Activated CD4-positive, alpha-beta T cell treated with anti-CD3 and anti-CD28 coated beads for 36 hours (primary cell): ENCODE measurements at places on chromosomes 3 and 15. TPM values are rescaled to one million over a fixed set of nuclear protein-coding genes. Genes with fewer than 3 reads are reported as not detected.

GRCh38 chr3:169661361-169662131 lies 2.0 kb downstream of the MECOM start:
- no peaks in the 10 kb centered on the region for H3K36me3 ChIP-seq
- peaks cover 76% of the 10 kb centered on the region for H3K27me3 ChIP-seq
- H3K4me3 ChIP-seq: peak overlapping the region; percentile 65
- peak overlapping the region; percentile 21 for H3K27ac ChIP-seq

DNA sequence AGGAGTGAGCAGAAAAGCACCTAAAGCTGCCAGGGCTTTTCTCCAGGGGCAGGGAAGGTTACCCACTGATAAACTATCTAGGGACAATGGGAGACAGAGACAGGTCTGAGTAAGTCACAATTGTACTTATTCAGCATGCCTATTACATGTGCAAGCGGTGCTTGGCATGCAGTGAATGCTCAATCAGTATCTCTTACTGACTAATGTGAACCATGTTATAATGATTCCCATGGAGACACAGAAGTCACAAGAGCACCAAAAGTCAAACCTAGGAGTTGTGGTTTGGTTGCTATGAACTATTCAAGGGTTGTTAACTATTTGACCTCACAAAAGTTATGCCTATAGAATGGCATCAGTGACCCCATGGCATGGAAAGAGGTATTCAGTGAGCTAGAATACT lies 50.0 kb upstream of the RASGRP1 start:
- no peak for DNase-seq
- no peaks in the 10 kb centered on the region for H3K27me3 ChIP-seq
- peak overlapping the region; percentile 44 for H3K27ac ChIP-seq
- peaks cover 47% of the 10 kb centered on the region for H3K4me1 ChIP-seq

GRCh38 chr3:125651244-125651643 lies 55.9 kb upstream of the OSBPL11 start:
- DNase-seq: no peak
- H3K4me1 ChIP-seq: no peaks in the 10 kb centered on the region
- no peaks in the 10 kb centered on the region for H3K36me3 ChIP-seq
- no peak overlapping the region for H3K4me3 ChIP-seq

DNA sequence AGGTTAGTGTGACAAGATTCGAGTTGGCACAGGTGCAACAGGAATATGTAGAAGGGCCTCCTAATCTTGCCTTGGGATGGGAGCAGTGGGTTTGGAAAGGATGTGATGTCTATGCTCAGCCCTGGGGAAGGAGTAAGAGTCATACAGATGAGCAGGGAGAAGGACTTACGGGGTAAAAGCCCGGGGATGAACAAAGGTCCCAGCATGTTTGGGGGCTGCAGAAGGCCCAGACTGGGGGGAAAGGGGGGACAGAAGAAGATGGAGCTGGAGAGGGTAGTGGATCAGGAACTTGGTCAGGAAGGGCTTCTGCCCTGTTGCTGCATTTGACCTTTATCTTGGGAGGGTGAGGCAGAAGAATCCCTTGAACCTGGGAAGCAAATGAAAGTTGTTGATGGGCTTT lies 240.1 kb upstream of the ST8SIA2 start:
- no peak for DNase-seq
- H3K27me3 ChIP-seq: no peaks in the 10 kb centered on the region
- no peak overlapping the region for H3K4me3 ChIP-seq

GRCh38 chr3:15319575-15319974 lies 12.8 kb downstream of the SH3BP5 start:
- H3K4me1 ChIP-seq: peaks cover 74% of the 10 kb centered on the region
- no peak for DNase-seq
- H3K27ac ChIP-seq: peak overlapping the region; percentile 44
- H3K27me3 ChIP-seq: no peaks in the 10 kb centered on the region

GRCh38 chr15:80420658-80421057 lies 16.5 kb downstream of the ARNT2 start:
- no peak overlapping the region for H3K27ac ChIP-seq
- no peak overlapping the region for H3K4me3 ChIP-seq
- no peak for DNase-seq
- H3K36me3 ChIP-seq: no peaks in the 10 kb centered on the region

DNA sequence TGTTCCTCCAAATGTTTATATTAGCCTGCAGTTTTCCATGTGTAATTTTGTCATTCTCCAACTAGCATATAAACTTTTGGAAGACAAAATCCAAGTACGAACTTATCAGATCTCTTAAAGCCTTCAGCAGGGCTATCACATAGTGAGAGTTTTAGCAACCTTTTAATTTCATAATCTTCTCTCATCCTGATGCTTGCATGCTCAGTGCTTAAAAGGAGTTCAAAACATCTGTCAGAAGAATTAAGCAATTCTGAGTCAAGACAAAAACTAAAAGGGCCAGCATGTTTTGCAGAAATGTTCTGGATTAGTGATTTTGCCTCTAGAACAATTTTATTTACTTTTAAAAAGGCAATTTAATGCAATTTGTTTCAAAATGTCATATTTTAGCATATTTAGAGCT lies 73.4 kb upstream of the SLC2A2 start:
- no peak overlapping the region for H3K4me3 ChIP-seq
- H3K27me3 ChIP-seq: no peaks in the 10 kb centered on the region
- H3K36me3 ChIP-seq: peaks cover 23% of the 10 kb centered on the region
- H3K27ac ChIP-seq: no peak overlapping the region
- H3K4me1 ChIP-seq: no peaks in the 10 kb centered on the region

- peaks cover 32% of the 10 kb centered on the region for H3K27me3 ChIP-seq
- no peaks in the 10 kb centered on the region for H3K4me1 ChIP-seq
- DNase-seq: no peak
- no peak overlapping the region for H3K4me3 ChIP-seq
Measured at GRCh38 chr15:80231371-80231770, 20.6 kb downstream of the CTXND1 start.

DNA sequence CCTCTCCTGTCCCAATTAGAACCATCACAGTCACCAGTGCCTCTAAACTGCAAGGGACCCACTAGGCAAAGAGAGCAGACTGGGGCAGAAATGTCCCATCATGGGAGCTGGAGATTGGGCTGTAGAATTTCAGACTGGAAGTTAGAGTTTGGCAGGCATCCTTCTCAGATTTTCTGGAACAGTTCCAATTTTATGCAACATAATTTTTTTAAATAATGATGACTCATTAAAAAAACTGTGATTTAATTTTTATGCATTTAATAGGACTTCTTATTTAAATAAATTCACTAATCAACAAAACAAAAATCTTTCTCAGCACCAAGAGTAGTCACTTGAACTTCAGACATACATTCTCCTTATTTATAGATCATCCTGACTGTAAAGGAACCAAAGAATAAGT lies 84.6 kb upstream of the SLC7A14 start:
- no peak overlapping the region for H3K4me3 ChIP-seq
- no peak overlapping the region for H3K27ac ChIP-seq
- DNase-seq: no peak
- no peaks in the 10 kb centered on the region for H3K36me3 ChIP-seq
- peaks cover 11% of the 10 kb centered on the region for H3K27me3 ChIP-seq

DNA sequence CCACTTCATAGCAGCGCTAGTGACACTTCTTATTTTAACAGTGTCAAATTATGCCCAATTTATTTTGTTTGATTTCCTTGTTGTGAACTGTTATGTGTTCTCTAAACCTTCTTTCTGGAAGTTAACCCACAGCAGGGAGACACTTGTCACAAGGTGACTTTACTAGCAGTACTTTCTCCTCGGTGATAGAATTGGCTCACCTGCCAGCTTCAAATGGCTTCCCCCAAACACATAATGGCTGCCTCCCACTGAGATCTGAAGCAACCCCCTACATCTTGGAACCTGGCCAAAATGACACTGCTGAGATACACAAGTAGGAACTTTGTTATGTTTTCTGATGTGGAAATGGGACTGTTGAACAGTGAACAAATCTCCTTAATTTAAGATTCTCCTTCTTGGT lies 238.8 kb upstream of the DPH6 start:
- no peak overlapping the region for H3K4me3 ChIP-seq
- H3K27me3 ChIP-seq: peaks cover 4% of the 10 kb centered on the region
- no peak overlapping the region for H3K27ac ChIP-seq
- no peak for DNase-seq
- no peaks in the 10 kb centered on the region for H3K4me1 ChIP-seq

GRCh38 chr15:38030609-38031008 lies 96.2 kb downstream of the TMCO5A start:
- peaks cover 8% of the 10 kb centered on the region for H3K27me3 ChIP-seq
- H3K36me3 ChIP-seq: no peaks in the 10 kb centered on the region
- no peaks in the 10 kb centered on the region for H3K4me1 ChIP-seq

Gene POPDC2
- 1.7 TPM for total RNA-seq

Gene CLDN16
- total RNA-seq: not detected

Gene FURIN
- 422 TPM for total RNA-seq
